ENCODE measurements at places on chromosomes 7 and 10.
A peak's percentile ranks its signal among the peaks of the same experiment; 100 is the strongest.

- peak; percentile 70 for DNase-seq
Observed at GRCh38 chr10:3045471-3046209, 21.7 kb upstream of the PFKP start.

DNA sequence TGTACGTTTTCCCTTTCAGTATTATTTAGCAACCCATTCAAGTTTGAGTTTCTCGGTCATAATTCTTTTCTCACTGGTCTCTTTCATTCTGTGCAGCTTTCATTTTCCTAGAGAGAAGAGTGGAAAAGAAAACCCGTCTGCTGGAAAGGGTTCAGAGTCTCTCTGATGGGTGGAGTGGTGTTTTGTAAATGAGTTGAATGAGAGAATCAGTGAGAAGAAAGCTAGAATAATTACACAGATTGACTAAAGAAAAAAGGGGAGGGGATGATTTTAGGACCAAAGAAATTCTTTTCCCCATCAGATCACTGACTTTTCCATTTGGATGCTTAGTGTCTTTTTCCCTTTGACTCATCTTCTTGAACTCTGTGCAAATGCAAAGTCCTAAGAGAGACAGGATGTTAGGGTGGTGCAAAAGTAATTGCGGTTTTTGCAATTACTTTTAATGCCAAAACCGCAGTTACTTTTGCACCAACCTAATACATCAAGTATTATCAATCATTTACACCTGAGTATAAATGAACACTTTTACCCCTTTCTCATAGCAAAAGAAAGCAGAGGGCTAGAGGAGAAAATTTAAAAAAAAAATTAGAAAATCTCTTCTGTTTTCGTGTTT is 242.1 kb upstream of the SP4 start:
- no peak for DNase-seq

GRCh38 chr7:123099712-123100111 is 100.1 kb downstream of the SLC13A1 start:
- no peak for DNase-seq

DNA sequence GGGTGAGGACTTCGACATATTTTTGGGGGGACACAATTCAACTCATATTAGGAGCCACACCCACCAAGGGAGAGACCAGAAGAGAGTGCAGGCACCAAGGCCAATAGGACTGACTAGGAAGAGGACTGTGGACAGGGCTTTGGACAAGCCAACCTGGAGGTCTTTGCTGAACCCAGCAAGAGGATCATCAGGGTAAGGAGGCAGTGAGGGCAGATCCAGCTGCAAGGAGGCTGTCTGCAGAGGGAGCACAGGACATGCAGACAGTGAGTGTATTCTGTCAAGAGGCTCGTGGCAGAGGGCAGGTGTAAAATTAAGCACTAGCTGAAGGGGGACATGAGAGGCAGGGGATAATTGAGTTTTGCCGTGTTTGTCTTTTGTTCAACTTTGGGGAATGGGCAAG is 83.4 kb upstream of the MGMT start:
- DNase-seq = no peak

GRCh38 chr10:107657851-107658250 is 493.3 kb upstream of the SORCS1 start:
- no peak for DNase-seq

DNA sequence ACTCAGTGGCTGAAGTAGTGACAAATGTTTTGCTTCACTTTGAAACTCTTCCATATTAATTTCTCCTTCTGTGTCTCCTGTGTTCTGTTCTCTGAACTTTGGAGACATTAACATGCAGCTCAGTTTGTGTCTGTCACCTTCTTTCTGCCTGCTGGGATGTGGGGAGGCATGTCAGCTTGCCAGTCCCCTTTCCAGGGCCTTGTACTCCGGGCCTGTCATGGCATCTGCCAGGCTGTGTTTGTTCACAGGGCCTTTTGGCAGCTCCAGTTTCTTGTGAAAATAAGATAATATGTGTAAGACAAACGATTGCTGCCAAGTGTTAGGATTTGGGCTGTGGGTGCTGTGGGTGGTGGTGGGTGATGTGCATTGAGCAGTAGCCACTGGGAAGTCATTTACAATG is 76.1 kb upstream of the ELMO1 start:
- no peak for DNase-seq

GRCh38 chr7:158228986-158229385 is 358.6 kb downstream of the PTPRN2 start:
- no peak for DNase-seq

DNA sequence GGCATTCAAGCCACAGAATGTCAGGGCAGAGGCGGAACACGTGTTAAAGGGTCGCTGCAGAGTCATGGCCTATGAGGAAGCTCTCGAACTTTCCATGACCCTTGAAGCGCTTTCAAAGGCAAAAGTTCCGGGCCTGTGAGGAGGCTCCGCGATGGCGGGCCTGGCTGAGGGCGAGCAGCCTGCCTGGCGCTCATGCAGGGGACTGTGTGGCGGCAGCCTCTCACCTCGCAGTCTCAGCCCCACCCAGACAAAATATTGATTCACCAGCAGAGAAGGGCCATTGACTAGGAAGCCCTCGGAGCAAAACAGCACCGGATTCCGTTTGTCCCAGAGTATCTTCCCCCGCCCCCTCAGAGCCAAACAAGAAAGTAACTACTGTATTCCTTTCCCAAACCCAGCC is 12.8 kb upstream of the CNNM1 start:
- no peak for DNase-seq

GRCh38 chr10:74750848-74751274 is 75.5 kb upstream of the KAT6B start:
- DNase-seq = no peak

- no peak for DNase-seq
Observed at GRCh38 chr10:61031341-61031740, 87.4 kb upstream of the RHOBTB1 start.

GRCh38 chr7:158309868-158310763 is 277.5 kb downstream of the PTPRN2 start:
- DNase-seq = no peak

DNA sequence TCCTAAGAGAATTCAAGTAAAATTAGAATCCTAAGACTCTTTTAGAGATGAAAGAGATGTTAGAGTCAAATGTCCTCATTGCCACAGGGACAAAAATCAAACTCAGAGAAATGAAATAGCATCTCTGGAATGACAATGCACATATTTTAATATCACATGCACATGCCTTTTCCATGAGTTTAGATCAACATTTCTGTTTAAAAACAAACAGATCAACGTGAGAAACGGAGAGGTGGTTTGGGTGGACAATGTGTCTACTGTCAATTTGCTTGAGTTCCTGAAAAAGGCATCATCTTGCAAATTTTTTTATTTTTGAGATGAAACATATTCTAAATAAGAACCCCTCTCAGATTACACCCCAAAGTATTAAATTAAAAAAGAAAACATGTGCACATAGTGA is 130.0 kb downstream of the CHRM2 start:
- no peak for DNase-seq

DNA sequence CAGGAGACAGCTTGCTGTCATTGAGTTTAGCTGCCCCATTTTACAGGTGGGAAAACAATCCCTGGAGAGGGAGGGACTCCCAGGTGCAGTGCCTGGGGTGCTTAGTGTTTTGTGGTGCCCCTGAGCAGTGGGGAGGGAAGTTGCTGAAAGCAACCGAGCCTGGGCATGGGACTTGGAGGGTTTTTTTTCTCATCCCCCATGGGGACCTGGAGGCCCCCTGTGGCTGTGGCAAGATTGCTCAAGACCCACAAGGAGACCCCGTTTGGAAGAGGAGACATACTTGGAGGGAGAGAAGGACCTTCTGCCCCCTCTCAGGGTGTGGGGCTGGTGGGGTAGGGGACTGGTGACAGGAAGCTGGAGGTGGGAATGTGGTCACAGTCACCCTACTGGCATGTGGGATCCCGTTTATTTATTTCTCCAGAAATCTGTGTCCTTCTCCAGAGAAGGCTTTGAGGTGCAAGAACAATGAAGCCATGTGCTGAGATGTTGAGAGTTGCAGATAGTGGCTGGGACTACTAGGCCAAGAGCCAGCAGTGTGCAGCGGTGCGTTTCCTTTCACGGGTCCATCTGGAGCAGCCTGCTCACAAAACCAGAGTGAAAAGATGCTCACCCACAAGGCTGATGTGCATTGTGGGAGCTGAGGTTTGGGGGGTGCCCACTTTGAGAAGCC is 21.5 kb downstream of the ZMIZ1 start:
- DNase-seq = no peak

- no peak for DNase-seq
Observed at GRCh38 chr7:47709051-47709450, 127.1 kb upstream of the TNS3 start.

DNA sequence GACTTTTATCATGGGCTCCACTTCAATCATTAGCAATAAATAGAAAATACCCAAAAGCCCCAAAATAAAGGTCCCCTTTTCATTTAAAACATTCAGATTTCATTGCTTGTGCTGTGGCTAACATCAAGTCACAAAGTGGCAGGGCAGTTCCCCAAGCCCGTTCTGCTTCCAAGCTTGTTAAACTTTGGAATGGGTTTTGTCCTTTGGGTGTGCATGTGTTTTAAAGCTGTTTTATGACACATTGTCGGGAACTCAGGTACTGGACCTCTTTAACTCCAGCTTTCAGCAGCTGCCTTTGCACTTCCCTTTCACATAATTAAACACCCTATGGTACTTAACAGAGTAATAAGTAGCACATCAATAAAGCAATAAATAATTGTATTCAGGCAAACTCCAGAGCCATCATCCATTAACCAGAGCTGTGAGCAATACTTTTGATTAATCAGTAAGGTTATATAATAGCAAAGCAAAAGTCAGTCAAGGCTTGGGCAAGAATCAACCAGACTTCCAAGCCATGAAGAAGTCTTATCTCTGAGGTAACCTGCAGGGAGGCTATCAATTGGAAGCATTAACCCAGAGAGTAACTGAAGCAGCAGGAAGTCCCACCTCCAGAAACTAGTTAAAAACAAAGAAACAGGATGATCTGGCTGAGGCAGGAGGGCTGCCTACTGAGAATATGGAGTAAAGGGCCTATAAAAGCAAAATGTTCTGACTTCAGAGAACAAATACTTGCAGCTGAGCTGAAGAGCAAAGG is 56.1 kb upstream of the ARID5B start:
- no peak for DNase-seq

DNA sequence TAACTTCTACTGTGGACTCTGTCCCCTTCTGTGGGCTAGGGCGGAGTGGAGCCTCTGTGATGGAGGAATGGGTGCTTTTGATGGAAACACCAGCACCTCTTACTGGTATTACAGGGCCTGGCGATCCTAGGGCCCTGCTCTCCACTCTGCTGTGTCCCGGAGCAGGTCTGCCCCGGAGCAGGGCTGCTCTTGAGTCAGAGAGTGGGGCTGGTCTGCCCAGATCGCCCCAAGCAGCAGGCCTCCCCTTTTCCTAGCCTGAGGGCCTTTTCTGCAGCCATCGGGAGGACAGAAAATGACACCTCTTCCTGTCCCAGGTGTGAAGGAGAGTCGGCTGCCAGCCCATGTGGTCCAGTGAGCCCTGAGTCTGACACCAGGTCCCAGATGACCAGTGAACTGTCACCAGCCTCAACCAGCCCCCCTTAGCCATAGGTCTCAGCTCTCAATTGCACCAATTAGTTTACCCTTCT is 1.4 kb downstream of the ZNF282 start:
- DNase-seq = no peak

- DNase-seq = no peak
Observed at GRCh38 chr7:44143646-44144250, 2.6 kb upstream of the MYL7 start.

DNA sequence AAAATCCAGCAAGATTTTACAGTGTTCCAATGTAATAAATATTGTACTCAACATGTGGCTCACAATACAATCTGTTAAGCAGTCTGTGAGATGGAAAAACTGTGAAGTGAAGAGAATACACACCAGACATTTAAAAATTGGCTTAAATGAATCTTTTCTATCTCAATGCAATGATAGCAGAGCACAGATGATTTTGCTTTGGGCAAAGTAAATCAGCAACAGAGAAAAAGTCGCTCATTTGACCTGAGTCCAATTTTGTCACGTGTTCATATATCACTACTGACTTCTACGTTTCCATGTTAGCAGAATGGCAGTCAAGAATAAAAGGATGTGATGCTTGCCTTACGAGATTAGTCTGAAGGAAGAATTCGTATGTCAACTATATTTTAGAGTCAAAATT is 506.7 kb downstream of the POM121L12 start:
- DNase-seq = no peak

- DNase-seq = no peak
Observed at GRCh38 chr7:150407588-150408392, 28.7 kb downstream of the ZNF775 start.

GRCh38 chr10:35035606-35036005 is 54.5 kb downstream of the CUL2 start:
- no peak for DNase-seq

DNA sequence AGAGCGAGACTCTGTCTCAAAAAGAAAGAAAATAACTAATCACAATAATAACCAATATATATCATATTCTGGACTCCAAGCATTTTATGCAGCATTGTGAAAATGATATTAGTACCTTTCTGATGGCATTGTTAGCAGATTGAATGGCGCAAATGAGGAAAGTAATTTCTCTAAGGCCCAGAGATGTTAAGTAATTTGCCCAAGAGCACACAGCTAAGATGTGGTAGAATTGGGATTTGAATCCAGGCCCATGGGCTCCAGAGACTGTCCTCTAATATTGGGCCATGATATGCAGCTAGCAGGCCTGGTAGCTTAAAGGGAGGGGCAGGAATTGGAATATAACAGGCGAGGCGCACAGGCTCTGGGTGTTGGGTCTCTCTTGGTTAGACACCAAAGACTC is 44.1 kb downstream of the ZNF503 start:
- DNase-seq = no peak

GRCh38 chr7:118312051-118312450 is 87.5 kb downstream of the ANKRD7 start:
- no peak for DNase-seq

- no peak for DNase-seq
Observed at GRCh38 chr10:121165276-121165675, 314.1 kb downstream of the WDR11 start.

- peak; percentile 59 for DNase-seq
Observed at GRCh38 chr10:93030409-93030808, 30.2 kb upstream of the CYP26C1 start.

GRCh38 chr10:93412801-93413200 is 69.3 kb downstream of the MYOF start:
- DNase-seq = no peak

DNA sequence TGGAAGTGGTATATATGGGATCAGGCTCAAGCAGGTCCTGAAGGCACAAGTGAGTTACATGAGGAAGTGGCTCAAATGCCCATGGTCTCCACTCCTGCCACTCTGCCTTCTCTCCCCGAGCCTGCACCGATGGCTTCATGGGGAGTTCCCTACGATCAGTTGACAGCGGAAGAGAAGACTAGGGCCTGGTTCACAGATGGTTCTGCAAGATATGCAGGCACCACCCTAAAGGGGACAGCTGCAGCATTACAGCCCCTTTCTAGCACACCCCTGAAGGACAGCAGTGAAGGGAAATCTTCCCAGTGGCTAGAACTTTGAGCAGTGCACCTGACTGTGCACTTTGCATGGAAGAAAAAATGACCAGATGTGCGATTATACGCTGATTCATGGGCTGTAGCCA is 95.3 kb downstream of the HOXA1 start:
- DNase-seq = no peak

GRCh38 chr10:33274096-33274785 is 60.2 kb downstream of the NRP1 start:
- DNase-seq = no peak

- no peak for DNase-seq
Observed at GRCh38 chr7:94451187-94451586, 56.5 kb downstream of the COL1A2 start.

GRCh38 chr7:39153647-39154046 is 175.9 kb downstream of the POU6F2 start:
- DNase-seq = no peak

- peak; percentile 24 for DNase-seq
Observed at GRCh38 chr10:48444266-48444665, 137.8 kb downstream of the MAPK8 start.
